ENCODE measurements at places on chromosomes 6 and 20.

GRCh38 chr6:126388104-126388598, 48.2 kb downstream of the CENPW start:
- DNase-seq, result no peak

DNA sequence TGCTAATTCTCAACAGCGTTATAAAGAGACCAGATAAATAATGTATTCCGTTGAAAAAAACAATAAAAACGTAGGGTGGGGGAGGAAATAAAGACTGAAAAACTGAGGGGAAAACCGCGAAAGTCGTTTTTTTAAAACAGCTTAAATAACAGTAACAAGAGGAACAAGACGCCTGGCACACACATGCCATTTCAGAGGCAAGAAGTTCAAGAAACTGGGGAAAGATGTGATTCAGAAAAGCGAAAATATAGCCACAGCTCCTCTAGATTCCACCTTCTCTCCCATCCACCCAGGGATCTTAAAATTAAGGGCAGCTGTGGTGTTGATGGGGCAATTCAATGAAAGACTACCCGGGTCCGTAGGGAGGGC, 1.3 kb downstream of the EPB41L2 start:
- DNase-seq, result no peak

DNA sequence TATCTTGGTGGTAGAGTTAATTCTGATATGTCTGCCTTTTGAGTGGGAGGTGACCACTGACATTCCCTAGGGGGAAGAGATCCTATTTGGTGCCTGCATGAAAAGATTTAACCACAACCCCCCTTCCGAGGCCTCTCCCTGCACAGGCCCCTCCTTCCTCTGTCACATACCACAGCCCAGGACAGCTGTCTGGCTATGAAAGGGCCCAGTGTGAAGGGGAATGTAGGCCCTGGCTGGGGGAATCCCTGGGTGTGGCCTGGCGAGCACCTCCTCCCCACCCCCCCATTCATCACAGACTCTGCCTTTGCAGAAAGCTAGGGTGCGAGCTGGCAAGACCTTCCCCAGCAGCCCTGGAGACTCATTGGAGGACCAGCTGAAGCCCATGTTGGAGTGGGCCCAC, 27.4 kb upstream of the MAPRE1 start:
- no peak for DNase-seq

DNA sequence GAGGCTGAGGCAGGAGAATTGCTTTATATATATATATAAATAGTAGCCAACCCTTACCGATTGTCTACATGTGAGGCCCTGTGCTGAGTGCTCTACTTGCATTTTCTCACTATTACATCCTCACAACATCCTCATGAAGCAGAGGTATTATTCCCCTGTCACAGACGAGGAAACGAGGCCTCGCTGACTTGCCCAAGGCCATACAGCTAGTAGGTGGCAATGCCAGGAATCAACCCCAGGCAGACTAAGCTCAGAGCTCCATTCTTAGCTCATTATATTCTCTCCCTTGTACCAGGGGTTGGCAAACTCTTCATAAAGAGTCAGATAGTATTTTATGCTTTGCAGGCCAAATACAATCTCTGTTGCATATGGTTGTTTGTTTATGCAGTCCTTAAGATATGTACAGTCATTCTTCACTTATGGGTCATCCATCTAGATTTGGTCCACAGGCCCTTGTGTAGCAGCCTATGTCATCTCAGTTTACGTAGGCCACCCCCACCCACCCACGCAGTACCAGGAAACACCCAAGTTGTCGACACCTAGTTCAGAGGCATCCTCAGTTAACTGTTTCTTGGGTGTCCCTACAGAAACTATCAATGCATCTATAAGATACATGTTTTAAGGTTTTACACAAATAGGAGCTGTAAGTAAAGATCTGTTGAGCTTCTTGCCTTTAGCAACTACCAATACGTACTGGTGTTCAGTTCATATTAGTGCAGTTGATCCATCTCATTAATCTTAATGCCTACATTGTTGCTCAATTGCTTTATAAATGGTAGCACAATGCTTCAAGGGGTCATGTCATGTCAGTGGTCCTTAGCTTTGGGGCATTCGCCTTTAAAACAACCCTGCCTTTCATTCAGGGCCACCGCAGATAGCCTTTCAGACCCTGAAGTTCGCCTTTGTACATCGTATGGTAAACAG, 3.0 kb downstream of the CASS4 start:
- no peak for DNase-seq

DNA sequence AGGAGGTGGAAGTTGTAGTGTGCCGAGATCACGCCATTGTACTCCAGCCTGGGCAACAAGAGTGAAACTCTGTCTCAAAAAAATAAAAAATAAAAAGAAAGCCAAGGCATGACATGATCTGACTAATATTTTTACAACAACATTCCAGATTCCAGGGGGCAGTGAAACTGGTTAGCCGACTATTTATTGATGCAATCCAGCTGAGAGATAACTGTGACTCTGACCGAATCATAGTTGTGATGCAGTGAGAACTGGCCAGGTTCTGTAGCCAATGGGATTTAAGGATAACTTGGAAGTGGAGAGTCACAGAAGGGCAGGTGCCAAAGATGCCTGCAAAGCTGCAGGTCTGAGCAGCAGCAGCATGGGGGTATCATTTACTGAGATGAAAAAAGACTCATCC, 82.9 kb upstream of the TSHZ2 start:
- no peak for DNase-seq

DNA sequence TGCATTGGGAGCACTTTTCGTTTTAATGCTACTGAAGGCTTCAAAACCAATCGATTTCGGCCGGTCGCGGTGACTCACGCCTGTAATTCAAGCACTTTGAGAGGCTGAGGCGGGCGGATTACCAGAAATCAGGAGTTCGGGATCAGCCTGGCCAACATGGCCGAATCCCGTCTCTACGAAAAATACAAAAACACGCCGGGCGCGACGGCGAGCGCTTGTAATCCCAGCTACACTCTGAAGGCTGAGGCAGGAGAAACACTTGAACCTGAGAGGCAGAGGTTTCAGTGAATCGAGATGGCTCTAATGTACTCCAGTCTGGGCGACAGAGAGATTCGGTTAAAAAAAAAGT, 58.4 kb downstream of the TRIM38 start:
- no peak for DNase-seq

DNA sequence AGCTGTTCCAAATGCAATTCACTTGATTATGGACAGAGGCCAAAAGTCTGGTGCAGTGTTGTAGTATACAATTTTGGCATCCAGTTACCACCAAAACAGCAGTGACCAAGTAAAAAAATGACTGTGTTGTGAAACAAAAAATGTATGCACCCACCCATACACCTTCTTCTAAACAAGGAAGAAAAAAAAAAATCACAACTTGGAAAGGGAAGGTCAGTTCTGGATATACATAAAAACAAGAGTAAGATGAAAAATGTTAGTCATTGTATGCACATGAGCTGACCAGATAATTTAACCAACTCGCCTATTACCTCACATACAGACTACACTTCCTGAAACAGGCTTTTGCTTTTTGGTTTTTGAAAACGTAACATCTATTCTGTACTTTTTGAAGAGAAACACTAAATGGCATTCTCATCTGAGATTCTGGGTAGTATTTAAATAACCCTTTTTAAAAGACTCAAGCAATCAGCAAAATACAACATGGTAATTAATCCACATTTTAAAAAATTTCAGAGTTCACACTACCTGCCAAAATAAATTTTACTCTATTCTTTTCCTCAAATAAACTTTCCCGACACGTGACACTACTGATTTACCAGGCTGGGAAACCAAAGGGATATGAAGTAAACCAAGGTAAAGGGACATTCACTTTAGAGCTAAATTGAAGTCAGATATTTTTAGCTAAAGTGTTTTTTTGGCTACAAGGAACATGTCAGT, 141.6 kb upstream of the SHLD1 start:
- no peak for DNase-seq

DNA sequence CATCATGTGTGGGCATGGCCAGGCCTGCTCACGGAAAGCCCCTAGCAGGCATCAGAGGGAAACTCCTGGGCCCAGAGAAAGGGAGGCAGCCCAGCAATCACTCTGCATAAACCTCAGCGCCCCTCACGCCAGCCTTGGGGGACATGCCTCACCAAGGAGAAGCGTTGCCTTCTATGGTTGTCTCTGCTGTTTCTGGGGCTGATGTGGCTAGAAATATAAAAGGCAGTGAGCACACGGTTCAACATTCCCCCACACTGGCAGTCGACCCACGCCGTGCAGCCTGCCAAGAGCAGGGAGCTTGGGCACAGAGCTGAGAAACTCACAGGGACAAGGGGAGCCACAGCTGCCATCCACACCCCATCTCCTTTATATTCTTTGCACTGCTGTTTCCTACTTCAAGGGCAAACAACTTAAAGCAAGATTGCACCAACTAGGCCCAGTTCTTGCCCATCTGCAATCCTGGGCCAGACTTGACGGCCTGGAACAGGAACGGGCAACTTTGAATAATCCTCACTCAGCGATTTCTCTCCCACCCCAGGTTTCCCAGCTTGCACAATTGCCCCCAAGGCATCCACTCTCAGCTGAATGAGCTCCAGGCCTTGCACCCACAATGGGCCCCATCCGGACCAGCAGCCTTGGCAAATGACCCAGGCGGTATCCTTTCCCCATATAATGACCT, 35.5 kb upstream of the FOXC1 start:
- no peak for DNase-seq
